ENCODE measurements at places on chromosomes 7 and 10.

- no peak for DNase-seq
Measured at GRCh38 chr10:71048971-71049615, 160.7 kb upstream of the PCBD1 start.

GRCh38 chr7:156640949-156641485, 443 bp downstream of the RNF32 start:
- no peak for DNase-seq

DNA sequence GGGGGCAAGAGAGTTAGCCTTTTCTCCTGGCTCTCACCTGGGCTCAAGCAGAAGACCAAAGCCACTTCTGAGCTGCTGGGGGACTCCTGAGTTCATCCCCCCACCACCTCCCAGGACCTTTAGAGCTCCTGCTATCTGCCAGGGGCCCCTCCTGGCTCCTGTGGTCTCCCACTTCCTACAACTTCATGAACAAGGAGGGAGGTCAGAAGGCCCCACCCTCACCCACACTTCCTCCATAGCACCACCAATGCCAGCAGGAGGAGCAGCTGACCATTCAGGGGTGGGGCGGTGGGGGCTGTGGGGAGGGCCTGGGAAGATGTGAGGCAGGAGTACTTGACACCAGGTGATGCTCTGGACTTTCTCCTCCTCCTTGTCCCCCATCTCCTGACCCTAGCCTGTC, 32.6 kb upstream of the ADCYAP1R1 start:
- DNase-seq = no peak

DNA sequence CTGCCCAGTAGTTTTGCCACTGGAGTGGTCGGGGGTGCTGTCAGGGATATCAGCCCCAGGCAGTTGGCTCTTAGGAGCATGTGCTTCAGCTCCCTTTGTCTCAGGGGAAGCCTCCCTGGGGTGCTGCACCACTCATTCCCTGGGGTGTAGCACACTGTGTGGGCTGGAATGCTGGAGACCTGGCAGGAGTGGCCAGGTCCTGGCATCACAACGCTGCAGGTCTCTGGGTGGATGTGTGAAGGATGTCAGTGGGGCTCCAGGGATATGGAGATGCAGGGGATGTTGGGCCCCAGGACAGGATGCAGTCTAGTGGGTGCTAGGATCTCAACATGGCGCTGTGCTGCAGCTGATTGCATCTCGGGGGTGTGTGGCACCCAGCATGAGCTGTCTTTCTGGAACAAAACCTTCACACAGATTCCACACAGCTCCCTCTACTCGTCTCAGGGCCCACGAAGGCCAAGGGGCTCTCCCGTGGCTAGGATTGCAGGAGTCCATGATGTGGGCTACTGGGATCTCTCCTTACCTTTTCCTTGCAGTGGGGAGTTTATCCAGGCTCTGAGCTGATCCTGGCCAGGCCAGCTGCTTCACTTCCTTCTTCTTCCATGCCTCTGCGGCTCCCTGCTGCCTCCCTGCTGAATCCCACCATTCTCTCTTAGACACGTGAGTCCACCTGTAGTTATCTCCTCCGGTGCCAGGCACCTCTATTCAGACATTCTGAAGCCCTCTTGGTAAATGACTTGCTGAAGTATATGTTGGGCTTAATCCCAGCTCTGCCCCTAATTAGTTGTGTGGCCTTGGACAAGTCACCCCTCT, 295.1 kb downstream of the RPS24 start:
- DNase-seq = no peak

- DNase-seq = no peak
Measured at GRCh38 chr7:69857014-69857413, 258.7 kb downstream of the AUTS2 start.

- DNase-seq = no peak
Measured at GRCh38 chr10:125824736-125825135, 1.4 kb downstream of the BCCIP start.

DNA sequence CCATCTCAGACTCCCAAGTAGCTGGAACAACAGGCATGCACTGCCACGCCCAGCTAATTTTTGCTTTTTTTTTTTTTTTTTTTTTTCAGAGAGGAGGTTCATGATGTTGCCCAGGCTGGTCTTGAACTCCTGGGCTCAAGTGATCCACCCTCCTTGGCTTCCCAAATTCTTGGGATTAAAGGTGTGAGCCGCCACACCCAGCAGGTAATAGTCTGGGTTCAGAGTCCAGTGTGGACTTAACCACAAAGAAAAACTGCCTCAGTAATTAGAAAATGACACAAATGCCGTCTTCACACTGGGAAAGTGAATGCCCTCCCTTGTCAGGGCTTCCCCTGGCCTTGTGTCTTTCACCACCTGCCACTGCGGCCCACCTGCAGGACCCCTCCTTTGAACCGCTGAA, 101.1 kb downstream of the RAB11FIP2 start:
- DNase-seq = no peak

- no peak for DNase-seq
Measured at GRCh38 chr10:21146436-21146789, 249.3 kb upstream of the NEBL start.

DNA sequence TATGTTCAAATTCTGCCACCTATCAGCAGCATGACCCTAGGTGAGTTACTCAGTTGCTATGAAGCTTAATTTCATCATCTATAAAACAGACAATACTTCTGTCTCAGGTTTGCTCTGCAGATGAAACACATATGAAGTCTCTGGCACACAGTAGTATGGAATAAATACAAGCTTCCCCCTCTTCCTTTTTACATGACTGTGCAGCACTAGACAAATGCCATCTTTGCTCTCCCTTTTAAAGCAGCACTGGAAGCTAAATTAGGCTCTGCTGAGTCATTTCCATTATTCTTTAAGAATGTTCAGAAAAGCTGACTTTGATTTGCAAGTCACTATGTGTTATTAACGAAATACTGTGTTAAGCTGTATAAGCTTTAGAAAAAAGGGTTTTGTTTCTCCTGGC, 40.7 kb upstream of the ANAPC16 start:
- no peak for DNase-seq

Data from NCI-H510A (cell line).